ENCODE measurements at places on chromosomes 3 and 15.
A peak's percentile ranks its signal among the peaks of the same experiment; 100 is the strongest.

DNA sequence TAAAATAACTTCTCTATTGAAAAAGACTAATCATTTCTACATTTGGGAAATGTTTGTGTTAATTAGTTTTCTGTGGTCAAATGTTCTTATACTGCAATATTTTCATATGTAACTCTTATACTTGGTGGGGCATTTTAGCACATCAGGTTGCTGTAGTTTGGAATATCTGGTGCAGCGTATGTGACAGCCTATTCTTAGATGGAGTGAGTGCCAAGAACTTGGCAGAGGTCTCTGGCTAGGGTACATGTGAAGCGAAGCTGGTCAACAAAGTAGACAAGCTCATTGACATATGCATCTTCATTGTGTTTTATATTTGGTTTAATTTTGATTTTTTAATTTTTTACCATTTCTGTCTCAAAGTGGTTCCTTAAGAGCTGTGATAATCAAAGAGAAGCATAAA lies 53.2 kb downstream of the CHAC1 start:
- DNase-seq: no peak

- no peak for DNase-seq
Observed at GRCh38 chr3:4829031-4829394, 150.2 kb upstream of the BHLHE40 start.

DNA sequence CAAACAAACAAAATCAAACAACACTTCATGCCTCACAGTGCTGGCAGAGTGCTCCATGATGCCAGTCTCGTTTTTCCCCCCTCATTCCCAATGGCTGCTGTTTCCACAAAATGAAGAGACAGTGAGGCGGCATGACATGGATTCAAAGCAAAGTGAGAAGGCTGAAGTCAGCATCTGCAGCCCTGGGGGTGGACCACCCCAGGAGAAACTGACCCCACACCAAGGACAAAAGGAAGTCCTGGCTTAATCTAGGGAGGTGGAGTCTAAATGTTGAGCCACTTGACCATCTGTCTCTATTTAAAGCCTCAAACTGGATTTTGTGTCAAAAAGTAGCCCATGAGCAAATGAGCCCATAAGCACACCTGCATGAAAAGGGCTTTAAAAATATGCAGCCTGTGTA lies 151.2 kb upstream of the RORA start:
- DNase-seq: no peak

GRCh38 chr15:60683156-60683555 lies 204.2 kb upstream of the ICE2 start:
- no peak for DNase-seq

GRCh38 chr3:24519368-24520100 lies 24.9 kb upstream of the THRB start:
- peak; percentile 55 for DNase-seq

DNA sequence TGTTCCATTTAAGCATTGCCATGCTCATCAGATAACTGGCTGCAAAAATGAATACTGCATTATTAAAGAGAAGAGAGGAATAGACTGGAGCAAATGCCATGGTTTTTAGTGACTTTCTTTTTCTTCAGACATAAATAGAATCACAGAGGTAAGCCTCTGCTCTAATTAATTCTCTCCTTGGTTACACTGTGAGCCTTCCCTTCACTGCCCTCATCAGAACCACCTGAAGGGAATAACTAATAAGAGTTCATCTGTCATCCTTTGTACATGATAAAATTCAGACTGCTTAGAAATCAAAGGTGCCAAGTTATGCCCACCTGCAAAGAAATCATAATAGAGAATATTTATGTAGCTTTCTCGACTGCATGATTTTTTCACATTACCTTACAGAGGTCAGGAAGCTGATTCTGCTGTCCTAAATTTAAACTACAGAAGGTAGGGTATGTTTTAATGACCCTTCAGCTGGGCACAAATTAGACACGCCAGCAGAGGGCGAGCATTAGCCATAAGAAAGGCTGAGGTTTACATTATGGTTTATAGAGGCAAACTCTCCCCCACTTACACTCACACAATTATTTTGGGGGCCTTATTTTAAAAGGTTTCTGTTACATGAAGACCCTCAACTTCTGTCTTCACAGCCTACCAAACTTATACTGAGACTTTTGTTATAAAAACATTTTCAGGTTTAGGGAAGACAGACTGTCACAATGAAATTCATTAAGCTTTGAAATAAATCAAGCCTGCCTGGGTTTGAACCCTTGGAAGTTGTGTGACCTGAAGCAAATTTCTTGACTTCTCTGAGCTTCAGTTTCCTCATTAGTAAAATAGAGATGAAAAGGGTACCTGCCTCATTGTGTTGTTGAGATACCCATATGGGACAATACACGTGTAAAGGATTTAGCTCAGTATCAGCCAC lies 15.3 kb upstream of the UNC13C start:
- no peak for DNase-seq
